ENCODE measurements at places on chromosomes 1 and 21.

GRCh38 chr1:152118915-152119314, 3.7 kb upstream of the TCHH start:
- DNase-seq, result no peak

- no peak for DNase-seq
Observed at GRCh38 chr21:45480701-45481500, 61.3 kb downstream of the SLC19A1 start.

DNA sequence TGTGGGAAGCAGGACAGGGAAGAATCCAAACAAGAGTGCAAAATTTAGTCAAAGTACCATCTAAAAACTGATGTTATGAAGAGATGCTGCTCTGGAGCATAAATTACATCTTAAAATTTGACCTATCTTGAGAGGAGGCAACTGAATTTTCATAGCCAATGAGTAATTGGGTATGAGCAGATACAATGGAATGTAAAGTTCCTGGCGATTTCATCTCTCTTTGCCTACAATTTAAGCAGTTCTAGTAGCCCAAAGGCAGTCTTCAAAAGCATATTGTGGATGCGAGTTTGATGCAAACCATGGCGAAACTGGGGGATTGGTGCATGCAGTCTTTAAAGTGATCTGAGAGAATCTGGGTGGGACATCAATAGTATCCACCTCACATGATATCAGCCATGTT, 1265.9 kb downstream of the BRINP3 start:
- DNase-seq, result no peak

GRCh38 chr1:152585586-152585985, 5.3 kb upstream of the LCE3D start:
- no peak for DNase-seq

- DNase-seq, result no peak
Observed at GRCh38 chr1:170544624-170545023, 12.7 kb downstream of the GORAB start.

GRCh38 chr21:25646474-25646873, 7.4 kb downstream of the JAM2 start:
- no peak for DNase-seq

GRCh38 chr21:30340714-30341573, 3.5 kb upstream of the KRTAP27-1 start:
- peak; percentile 21 for DNase-seq

- DNase-seq, result no peak
Observed at GRCh38 chr1:18682375-18682774, 51.7 kb downstream of the PAX7 start.

DNA sequence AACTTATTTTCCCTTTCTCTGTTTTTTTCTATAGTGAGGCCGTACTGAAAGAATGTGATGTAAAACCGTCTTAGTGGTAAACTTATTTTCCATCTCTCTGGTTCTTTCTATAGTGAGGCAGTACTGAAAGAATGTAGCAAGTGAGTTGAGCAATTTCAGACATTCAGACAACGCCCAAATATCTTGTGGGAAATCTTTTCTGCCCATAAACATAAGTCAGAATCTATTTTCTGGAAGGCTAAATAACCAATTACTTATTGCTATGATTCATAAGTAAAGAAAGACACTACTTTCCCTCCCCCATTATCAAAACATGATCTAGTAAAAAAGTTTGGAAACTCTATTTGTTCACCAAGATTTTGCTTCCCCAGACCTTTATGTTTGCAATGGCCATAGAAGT, 18.8 kb upstream of the SCCPDH start:
- DNase-seq, result no peak

- no peak for DNase-seq
Observed at GRCh38 chr1:235708390-235708962, 58.9 kb upstream of the GNG4 start.

GRCh38 chr1:235640580-235640979, 9.0 kb downstream of the GNG4 start:
- no peak for DNase-seq

GRCh38 chr1:160367934-160368923, 1.4 kb downstream of the NHLH1 start:
- DNase-seq, result no peak

DNA sequence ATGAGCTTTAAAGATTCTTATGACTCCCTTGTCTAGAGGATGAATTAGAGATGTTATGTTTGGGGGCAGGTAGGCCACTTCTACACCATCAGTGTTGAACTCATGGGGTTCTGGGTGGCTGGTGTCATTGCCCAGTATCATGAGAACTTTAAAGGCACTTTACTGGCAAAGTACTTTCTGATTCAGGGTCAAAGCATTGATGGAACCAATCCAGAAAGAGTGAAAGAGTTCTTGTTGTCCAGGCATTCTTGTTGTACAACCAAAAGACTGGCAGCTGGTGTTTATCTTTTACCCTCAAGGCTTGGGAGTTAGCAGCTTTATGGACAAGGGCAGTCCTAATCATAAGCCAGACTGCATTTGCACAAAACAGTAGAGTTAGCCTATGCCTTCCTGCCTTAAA, 673.0 kb downstream of the USP25 start:
- DNase-seq, result no peak

- no peak for DNase-seq
Observed at GRCh38 chr1:116147972-116148371, 36.8 kb downstream of the MAB21L3 start.

- no peak for DNase-seq
Observed at GRCh38 chr1:40257313-40257687, 736 bp upstream of the ZMPSTE24 start.

DNA sequence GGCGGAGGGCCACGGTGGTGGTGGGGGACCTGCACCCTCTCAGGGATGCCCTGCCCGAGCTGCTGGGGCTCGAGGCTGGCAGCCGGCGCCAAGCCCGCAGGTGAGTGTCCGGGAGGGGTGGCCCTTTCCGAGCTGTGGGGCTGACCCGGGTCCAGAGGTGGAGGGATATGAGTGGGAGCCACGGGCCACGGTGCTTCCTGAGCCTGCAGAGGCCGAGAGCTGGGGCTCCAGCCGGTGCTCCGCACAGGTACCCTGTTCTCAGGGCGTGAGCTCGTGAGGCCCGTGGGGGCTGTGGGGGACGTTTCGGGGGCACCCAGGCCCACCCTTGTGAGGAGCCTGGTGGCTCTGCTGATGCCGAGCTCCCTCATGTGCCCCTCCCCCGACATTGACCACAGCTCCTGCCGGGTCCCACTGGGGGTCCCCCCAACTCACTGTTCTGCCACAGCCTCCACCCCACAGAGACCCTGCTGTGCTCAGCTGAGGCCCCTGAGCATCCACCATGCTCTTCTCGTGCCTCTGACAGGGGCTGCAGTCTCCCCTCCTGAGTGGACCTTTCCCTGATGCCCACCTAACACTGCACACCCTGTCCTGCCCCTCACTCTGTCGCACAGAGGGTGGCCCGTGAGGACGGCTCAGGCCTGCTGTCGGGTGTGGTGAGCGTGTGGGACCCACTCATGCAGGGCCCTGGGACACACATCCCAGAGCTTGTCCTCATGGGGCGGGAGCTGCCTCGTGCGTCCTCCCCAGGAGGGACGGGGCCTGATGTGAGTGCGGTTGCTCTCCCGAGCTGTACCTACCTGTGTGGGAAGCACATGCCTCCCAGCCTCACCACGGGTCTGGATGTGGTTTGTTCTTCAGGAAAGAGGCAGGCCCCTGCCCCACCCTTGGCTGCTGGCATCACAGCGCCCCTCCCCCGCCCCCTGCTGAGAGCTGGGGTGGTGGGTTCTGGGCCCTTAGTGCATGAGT, 27.5 kb downstream of the SLX9 start:
- no peak for DNase-seq

- no peak for DNase-seq
Observed at GRCh38 chr1:19113697-19114092, 96.4 kb downstream of the UBR4 start.

DNA sequence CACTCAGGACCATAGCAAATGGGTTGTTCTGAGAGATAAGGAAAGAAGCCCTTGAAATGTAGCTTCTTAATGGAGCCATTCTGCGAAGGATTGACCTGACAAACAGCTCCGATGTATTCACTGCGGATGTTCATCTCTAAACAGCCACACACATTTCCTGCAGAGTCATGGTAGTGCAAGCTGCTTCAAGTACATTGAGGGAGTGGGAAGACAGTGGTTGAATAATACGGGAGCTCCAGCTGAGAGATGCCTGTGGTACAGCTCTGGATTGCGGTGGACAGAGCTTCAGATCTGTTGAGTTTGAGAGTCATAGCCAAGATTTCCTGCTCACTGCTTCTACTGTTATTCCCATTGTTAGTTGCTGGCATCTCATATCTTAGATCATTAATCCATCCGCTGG, 86.6 kb downstream of the ZBTB18 start:
- no peak for DNase-seq

GRCh38 chr1:186026946-186027345, 292.8 kb downstream of the HMCN1 start:
- no peak for DNase-seq

DNA sequence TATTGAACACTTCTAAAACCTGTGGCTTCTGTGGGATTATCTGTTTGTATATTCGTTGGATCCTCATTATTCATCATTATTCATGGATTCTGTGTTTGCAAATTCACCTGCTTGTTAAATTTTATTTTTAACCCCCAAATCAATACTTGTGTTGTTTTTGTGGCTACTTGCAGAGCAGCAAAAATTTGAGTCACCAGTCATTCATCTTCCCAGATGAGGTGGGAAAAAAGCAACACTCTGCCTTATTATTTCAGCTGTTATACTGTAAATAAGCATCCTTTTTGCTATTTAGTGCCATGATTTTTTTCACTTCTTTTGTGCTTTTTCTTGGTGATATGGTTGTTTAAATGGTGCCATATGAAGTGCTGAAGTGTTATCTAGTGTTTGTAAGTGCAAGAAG, 56.7 kb downstream of the RASAL2 start:
- DNase-seq, result no peak

GRCh38 chr1:40592107-40592803, 60.8 kb downstream of the ZNF684 start:
- peak; percentile 46 for DNase-seq

GRCh38 chr1:39788426-39788757, 273 bp downstream of the BMP8B start:
- no peak for DNase-seq

DNA sequence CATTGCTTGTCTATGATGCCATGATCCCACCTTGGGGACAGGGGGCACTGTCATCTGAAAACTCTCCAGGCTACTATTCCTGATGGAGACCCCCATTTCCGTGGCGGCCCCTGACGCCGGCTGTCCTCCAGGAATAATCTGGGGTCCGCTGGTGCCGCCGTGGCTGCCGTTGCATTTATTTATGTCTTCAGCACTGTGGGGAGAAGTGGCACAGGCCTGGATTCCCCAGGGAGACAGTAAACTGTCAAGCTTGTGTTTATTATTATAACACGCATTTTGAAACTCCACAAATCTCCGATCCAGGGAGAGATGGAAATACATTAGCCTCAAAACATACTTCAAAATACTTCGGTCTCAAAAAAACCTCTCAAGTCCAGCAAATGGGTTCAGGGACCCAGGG, 126.9 kb upstream of the C1orf174 start:
- DNase-seq, result no peak

GRCh38 chr1:1157914-1158710, 15.6 kb upstream of the TTLL10 start:
- DNase-seq, result peak; percentile 82

GRCh38 chr1:222794656-222795474, 20.0 kb upstream of the DISP1 start:
- no peak for DNase-seq

GRCh38 chr1:11929849-11930248, 3.6 kb upstream of the KIAA2013 start:
- DNase-seq, result no peak

- no peak for DNase-seq
Observed at GRCh38 chr1:14507262-14507661, 91.2 kb upstream of the KAZN start.

DNA sequence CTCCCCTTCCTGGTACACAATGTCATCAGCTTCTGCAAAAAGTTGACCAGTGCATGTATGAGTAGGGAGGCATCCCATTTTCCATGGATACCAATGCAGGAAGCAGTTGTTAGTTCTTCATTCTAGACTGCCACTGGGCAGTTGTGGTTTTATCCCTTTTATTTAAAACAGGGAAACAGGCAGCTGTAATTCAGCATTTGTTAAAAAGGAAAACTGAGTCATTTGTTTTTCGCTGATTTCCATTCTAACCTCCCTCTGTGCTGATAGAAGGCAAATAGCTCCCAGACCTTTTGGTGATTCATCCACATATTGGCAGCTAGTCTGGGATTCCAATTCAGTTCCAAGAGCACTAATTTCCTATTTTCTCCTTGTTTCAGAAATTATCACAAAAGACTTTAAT, 21.1 kb upstream of the ABCA4 start:
- DNase-seq, result no peak

DNA sequence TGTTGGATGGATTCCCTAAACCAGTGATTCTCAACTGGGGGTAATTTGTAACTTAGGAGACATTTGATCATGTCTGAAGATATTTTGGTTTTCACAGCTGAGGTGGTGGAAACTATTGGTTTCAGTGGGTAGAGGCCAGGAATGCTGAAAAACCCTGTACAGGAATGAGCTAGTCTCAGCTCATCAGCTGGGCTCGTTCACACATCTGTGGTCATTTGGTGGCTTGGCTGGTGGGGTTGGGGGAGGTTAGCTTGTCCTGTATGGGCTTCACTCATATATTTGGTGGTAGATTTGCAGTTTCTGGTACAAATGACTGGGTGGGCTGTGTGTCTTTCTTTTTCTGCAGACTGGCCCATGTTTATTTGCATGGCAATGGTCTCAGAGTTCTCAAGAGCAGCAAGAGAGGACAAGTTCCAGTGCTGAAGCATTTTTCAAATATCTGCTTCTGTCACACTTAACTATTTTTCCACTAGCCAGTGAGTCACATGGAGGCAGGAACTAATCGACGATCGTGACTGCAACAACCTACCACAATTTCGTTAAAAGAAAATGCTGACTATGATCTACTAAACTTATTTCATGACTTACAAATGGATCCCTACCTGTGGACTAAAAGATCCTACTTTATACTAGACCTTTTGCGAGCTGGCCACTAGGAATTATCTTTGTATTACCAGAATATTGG, 321.7 kb upstream of the PLXNA2 start:
- DNase-seq, result no peak

GRCh38 chr1:107318932-107319331, 178.1 kb downstream of the NTNG1 start:
- no peak for DNase-seq

DNA sequence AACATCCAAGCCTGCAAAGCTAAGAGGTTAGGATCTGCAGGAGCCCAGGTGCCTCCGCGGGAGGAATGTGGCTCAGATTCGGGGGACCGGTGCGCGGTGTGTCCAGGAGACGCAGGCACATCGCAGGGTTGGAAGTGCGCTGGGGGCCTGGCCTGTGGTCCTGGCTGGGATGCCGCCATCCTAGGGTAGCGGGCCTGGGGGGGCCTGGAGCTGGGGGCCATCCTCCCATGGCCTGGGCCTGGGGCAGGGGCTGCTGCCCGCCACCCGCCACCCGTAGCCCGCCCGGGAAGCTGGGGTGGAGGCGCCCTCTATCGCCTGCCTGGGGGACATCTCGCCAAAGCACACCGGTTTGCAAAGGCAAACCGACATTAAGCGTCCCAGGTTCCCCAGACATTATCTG, 170.6 kb upstream of the ARHGEF16 start:
- peak; percentile 51 for DNase-seq

DNA sequence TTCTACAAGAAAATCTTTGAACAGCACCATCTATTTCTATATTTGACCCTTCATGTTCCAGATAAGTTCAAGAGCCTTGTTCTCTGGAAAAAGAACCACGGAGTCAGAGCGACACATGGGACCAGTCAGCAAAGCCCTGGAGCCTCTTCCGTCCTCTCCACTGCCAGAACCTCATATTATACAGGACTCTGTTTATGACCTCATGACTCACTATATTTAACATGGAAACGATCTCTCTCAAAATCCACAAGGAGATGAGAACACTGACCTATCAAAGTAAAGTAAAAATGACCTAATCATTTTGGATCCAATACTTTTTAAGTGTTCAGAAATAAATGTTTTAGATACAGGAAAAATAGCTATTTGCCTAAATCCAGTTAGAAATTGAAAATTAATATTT, 124.6 kb upstream of the KRTAP19-8 start:
- DNase-seq, result peak; percentile 26
